NCI-H1436 treated with DMSO at 0.1 percent for 48 hours (cell line): ENCODE measurements at places on chromosomes 12 and 14.

DNA sequence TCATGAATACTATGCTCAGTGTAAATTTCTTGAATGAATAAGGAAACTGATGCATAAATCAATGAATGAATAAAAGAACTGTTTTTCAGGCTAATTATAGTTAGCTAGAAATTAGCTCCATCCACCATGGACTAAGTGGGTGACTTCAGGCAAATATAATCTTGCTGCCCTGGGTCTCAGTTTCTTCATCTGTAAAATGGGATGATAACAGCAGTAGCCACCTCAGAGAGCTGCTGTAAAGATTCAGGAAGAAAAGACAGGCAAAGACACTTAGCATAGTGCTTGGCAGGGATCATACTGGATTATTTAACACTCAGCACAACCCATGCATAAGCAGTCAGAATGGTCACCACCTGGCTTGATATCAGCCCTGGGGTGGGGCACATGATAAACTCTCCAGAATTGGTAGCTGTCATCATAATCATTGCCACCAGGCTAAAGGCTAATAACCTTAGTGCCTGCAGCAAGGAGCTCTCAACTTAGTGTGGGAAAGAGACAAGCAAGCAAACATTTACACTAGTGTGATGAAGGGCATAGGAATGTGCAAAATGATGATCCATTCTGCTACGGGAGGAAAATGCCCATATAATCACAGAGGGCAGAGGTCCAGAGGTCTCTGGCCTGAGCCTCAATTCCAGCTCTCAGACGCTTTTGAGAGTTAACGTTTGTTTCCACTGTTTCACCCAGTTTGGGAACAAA, 234.7 kb upstream of the TBX3 start:
- DNase-seq = no peak

DNA sequence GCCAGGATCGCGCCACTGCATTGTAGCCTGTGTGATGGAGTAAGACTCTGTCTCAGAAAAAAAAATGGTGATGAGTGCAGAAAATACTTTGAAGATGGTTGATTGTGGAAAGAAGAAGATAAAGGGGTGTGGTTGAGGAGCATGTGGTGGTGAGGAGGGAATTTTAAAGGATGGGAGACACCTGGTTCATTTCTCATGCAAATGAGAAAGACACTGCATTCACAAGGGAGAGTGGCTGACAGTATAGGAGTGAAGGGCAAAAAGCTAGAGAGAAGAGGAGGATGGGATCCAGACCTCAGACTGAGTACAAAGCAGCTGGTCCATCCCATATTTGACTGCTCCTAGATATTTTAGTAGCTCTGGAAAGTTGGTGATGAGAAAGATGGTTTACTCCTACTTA, 206.0 kb downstream of the SNAPC1 start:
- no peak for DNase-seq

- DNase-seq = no peak
Observed at GRCh38 chr12:13670285-13670866, 311.0 kb downstream of the GRIN2B start.

- DNase-seq = no peak
Observed at GRCh38 chr14:98955741-98956070, 316.3 kb downstream of the BCL11B start.

DNA sequence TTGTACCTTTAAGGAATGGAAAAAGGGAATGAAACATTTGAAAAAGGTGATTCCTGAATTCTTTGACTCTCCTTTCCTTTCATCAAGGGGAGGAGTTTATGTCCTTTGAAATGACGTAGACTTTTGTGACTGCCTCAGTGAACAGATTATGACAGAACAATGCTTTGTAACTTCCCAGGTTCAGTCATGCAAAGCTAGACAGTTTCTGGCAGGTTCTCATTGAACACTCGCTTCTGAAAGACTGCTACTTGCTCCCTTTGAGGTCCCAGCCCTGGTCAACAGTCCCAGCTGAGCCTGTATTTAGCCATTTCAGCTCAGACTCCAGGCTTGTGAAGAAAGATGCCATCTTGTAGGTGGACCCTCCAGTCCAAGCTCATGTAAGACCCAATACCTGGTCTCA, 1178.9 kb downstream of the BCL11B start:
- no peak for DNase-seq

GRCh38 chr14:91059576-91060350, 678 bp downstream of the RPS6KA5 start:
- DNase-seq = no peak

- no peak for DNase-seq
Observed at GRCh38 chr12:113798552-113798951, 167.6 kb downstream of the RBM19 start.

DNA sequence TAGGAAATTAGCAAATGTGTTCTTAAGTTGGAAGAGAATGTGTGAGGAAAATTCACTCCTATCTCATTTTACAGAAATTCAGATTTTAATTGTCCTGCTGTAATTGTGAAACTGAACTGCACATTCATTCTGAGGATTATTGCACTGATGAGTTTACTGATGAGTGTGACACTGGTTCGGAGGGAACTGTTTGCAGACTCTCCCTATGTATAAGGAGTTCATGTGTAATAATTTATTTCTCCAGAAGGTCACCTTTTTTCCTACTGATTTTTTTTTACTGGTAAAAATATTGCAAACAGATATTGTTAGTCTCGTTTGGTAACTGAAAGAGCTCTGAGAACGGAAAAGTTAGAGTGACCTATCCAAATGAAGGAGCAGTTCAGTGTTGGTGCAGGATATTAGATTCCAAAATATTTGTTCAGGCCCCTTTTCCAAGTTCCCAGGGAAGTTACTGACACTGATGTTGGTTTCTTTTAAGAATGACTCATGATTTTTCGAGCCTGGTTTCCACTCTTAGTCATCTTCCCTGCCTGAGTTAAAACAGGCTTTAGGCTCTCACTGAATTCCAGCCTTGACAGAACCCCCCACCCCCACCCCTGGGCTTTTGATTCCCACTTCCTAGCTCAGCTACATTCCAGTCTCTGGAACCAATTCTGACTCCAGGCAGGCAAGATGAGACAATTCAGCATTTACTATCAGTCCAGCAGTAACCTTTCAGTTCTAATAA, 18.4 kb downstream of the ANO6 start:
- DNase-seq = no peak

GRCh38 chr12:88856201-88856600, 275.9 kb upstream of the KITLG start:
- no peak for DNase-seq

- DNase-seq = no peak
Observed at GRCh38 chr14:23559010-23559925, 3.2 kb downstream of the THTPA start.

- no peak for DNase-seq
Observed at GRCh38 chr12:3493859-3494176, 2.8 kb downstream of the PRMT8 start.

GRCh38 chr14:20277409-20277808, 28.3 kb downstream of the TTC5 start:
- DNase-seq = no peak

DNA sequence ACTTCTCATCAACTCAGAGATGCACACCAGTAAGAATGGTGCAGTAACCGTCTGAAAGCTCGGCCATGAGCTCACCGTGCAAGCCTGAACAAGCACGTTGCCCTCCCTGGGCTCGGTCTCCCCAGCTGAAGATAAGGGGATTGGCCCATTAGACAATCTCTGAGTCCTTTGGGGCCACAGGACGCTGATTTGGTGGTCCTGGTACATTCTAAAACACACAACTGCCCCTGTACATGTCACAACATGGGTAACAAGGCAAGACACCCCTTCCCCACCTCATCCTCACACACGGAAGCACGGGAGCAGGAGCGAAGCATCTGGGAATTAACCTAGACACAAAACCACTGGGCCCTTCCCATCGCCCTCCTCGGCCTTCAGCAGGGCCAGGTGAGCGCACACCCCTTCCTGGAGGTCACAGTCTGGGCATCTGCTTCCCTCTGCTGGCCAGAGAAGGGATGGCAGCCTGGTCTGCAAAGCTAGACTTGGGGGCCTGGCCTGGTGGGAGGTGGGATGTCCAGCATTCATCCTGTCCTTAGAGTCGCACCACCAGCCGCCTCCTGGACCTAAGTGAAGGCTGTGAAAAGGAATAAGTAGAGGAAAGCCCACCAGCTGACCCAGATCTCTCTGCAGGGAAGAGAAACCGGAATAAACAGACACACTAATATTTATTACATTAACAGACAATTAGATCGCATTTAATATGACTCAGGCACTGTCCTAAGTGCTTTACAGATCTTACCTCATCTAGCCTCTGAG, 18.9 kb upstream of the SMUG1 start:
- DNase-seq = no peak

GRCh38 chr14:62179367-62180018, 417.3 kb downstream of the SNAPC1 start:
- DNase-seq = peak; percentile 23

DNA sequence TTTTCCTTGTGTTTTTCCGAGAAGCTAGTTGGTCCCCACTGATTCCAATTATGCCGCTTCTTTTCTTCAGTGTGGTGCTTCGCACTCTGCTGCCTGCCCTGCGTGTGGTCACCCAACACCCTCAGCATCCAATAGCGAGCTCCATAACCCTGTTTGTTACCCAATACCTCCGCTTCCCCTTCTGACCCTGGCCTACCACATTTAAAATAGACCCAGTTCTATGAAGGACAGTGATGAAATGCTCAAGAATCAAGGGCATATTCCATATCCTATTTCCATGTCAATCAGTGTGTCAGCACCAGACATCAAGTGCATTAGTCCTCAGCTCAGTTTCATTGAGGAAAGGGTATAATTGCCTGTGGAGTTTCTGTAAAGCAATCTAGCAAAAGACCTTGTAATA, 9.5 kb downstream of the NDRG2 start:
- no peak for DNase-seq

GRCh38 chr12:42887657-42888056, 298.1 kb upstream of the PRICKLE1 start:
- no peak for DNase-seq

DNA sequence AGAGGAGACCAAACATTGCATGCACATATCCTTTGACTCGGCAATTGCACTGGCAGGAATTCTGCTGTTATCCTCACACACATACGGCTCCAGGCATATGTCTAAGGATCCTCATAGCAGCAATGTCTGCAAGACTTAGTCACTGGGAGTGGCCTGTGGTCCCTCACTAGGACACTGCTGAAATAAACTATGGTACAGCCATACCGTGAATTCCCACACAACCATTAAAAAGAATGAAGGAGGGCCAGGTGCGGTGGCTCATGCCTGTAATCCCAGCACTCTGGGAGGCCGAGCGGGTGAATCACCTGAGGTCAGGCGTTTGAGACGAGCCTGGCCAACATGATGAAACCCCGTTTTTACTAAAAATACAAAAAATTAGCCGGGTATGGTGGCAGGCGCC, 105.1 kb downstream of the ZFP36L1 start:
- DNase-seq = no peak

DNA sequence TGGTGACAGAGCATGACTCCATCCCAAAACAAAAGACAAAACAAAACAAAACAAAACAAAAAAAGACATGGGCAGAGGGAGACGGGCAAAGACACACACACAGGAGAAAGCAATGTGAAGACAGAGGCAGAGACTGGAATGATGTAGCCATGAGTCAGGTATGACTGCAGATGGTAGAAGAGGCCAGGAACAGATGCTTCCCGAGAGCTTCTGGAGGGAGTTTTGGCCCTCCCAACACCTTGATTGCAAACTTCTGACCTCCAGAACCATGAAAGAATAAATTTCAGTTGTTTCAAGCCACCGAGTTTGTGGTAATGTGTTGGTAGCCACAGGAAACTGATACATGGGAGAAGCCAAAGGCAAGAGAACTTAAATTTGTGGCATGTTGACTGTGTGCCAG, 27.1 kb downstream of the VWF start:
- no peak for DNase-seq

DNA sequence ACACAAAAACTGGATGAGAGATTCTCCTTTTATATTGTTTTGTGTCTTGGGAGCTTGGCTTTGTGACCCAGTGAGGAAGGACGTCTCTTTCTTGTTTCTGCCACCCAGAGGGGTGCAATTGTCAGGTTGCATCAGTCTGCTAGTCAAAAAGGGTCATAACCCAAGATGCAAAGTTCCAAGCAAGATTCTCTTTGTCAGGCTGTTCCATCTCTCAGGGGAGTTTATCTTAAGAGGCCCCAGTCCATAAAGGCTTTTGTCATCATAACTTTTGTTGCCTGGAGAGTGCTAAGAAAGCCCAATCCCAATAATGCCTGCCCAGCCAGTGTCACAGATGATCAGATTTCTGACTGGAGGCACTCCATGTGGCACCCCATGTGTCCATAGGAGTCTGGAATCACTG, 444.9 kb downstream of the TRHDE start:
- no peak for DNase-seq

DNA sequence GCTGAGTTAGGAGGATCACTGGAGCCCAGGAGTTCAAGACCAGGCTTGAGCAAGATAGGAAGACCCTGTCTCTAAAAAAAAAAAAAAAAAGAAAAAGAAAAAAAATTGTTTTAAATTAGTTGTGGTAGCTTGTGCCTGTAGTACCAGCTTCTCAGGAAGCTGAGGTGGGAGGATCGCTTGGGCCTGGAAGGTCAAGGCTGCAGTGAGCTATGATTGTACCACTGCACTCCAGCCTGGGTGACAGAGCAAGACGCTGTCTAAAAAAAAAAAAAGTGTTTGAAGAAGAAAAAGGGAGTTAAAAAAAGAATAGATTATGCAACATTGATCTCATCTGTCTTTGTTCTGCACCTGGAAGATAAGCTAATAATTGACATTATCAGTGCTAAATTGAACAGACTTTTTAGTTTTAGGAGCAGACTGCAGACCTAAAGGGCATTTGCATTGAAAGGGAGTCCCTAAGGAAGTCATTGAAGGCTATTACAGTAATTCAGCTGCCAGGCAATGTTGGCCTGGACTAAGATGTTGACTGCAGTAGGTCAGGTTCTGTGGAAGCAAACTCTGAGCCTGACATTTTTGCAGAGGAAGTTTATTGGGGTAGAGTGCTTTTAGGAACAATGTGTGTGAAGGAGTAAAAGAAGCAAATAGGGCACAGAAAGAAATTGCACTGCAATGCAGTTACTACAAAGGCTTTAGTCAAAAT, 215.8 kb downstream of the PCNX1 start:
- no peak for DNase-seq

DNA sequence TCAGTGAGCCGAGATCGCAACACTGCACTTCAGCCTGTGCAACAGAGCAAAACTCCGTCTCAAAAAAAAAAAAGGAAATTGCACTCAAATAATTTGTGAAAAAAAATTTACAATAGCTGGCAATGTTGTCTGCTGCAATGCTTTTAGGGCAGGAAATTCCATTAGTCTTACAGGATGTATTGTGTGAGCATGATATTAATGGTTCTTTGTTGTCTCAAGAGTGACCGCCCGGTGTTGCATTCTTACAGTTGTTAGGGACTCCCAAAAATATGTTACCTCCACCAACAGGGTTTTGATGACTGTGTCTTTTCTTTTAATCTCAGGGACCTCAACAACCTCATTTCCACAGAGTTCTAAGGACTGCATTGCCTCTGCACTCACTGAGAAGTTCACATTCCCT, 44.8 kb downstream of the PZP start:
- no peak for DNase-seq

DNA sequence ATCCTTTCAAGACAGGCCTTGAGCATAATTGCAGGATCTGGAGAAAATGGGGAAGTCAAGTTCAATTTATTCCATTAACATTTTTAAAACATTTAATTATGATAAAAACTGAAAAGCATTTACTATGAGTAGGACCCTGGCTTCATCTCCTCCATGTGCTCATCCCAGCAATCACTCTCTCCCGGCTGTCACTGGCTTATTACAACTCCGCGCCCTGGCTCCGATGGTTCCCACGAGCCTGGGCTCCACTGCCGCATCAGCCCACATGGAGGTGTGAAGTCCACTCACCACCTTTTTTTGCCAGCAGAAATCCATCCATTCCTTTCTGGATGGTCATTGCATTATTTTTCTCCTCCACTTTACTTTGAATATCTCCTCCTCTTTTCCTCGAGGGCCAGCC, 194.4 kb downstream of the EMP1 start:
- no peak for DNase-seq

- DNase-seq = no peak
Observed at GRCh38 chr14:75150150-75150549, 23.3 kb upstream of the NEK9 start.
